ENCODE measurements at places on chromosomes 12 and 14. TPM values are rescaled to one million over a fixed set of nuclear protein-coding genes. Genes with fewer than 3 reads are reported as not detected.

GRCh38 chr14:72714094-72714493 is 179.8 kb downstream of the DPF3 start:
- H3K27ac ChIP-seq: no peak overlapping the region
- H3K4me3 ChIP-seq: no peak overlapping the region
- no peaks in the 10 kb centered on the region for H3K27me3 ChIP-seq
- H3K4me1 ChIP-seq: no peaks in the 10 kb centered on the region
- H3K36me3 ChIP-seq: no peaks in the 10 kb centered on the region

- no peaks in the 10 kb centered on the region for H3K27me3 ChIP-seq
- H3K27ac ChIP-seq: no peak overlapping the region
- DNase-seq: no peak
- no peak overlapping the region for H3K4me3 ChIP-seq
These were observed 11.3 kb upstream of the STAC3 start for GRCh38 chr12:57262126-57262822.

DNA sequence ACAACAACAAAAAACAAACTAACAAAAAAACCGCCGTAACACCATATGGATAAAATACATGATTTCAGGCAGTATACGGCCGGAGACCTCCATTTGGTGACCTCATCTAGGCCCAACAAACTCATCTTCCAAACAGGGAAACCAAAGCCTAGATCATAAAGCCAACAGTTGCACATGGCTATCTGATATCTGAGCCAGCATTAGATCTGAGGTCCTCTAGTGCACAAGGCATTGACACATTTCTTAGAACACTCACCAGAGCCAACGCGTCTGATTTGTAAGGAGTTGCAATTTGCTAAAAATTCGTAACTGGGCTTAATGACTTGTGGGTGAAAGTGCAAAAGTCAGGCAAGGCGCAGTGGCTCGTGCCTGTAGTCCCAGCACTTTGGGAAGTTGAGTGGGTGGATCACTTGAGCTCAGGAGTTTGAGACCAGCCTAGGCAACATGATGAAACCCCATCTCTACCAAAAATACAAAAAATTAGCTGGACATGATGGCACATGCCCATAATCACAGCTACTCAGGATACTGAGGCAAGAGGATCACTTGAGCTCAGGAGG is 42.0 kb upstream of the NUDT4 start:
- H3K4me3 ChIP-seq: no peak overlapping the region
- no peaks in the 10 kb centered on the region for H3K36me3 ChIP-seq
- no peak overlapping the region for H3K27ac ChIP-seq
- no peaks in the 10 kb centered on the region for H3K27me3 ChIP-seq
- no peak for DNase-seq
- no peaks in the 10 kb centered on the region for H3K4me1 ChIP-seq

DNA sequence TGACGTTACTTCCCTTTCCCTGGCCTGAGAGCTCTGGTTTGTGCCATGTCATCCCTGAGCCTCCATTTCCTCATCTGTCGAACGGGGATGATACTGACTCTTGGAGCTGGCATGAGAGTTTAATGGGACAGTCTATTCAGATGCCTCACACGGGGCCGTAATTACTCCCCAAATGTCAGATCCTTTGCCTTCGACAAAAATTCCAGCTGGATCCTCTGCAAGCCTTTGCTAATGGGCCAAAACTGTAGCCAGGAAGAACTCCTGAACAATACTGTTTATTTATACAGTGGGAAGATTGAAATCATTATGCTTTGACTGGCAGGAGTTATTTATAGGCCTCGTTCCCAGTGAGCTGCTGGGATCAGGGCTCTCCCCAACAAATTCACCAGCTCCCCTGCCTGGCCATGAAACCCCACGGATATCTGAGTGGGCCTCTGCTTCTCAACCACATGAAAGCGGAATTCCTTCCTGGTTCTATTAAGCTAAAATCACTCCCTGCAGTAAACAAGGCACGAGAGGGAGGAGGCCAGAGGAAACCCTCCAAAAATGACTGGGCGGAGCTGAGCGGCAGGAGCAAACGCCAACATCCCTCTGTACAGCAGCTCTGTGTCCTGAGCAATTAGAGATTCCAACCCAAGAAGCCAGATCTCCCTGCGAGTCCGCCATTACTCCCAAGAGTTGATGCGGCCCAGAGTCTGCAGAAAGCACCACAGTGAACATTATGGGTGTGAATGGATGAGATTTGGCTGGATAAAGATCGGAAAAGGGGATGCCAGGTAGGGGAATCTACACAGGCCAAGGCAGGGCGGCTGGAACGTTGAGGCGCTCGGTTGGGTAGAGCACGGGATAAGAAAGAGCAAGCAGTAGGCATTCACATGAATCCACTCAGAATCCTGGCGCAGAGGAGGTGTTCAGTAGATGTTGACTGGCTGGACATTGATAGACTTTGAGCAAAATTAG is 326.1 kb downstream of the BCL11B start:
- peak overlapping the region; percentile 61 for H3K27ac ChIP-seq
- no peaks in the 10 kb centered on the region for H3K36me3 ChIP-seq
- no peak overlapping the region for H3K4me3 ChIP-seq

- peak overlapping the region; percentile 91 for H3K4me3 ChIP-seq
- H3K36me3 ChIP-seq: peaks cover 34% of the 10 kb centered on the region
- peaks cover 70% of the 10 kb centered on the region for H3K4me1 ChIP-seq
These were observed 10.2 kb upstream of the ITGB7 start for GRCh38 chr12:53217051-53217930.

GRCh38 chr14:89640141-89640540 is 223.1 kb upstream of the FOXN3 start:
- H3K36me3 ChIP-seq: no peaks in the 10 kb centered on the region
- no peak for DNase-seq
- no peaks in the 10 kb centered on the region for H3K27me3 ChIP-seq
- no peaks in the 10 kb centered on the region for H3K4me1 ChIP-seq
- no peak overlapping the region for H3K27ac ChIP-seq

DNA sequence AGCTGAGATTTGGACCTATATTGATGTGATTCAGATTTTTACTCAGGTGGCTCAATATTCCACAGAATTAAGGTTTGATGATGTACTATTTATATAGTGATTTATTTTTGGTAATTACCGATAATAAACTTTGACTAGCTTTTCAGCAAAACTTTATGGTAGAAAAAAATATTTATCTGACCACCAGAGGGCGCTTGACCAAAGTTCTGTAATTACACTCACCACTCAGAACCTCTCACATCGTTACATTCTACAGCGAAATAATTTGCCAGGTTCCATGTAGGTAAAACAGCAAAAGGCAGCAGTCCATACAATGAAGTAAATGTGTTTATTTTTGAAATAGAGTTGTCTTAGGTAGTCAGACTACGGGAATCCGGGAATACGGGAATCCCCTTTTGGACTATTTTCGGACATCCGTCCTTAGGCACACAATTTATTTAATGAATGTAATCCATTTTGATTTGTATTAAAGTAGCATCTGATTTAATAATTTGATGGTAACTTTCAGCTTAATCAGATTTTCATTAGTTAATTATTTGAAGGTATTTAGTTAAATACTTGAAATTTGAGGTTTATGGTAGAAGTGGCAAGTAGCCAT is 143.0 kb upstream of the DDHD1 start:
- no peaks in the 10 kb centered on the region for H3K4me1 ChIP-seq
- no peaks in the 10 kb centered on the region for H3K36me3 ChIP-seq
- no peak overlapping the region for H3K4me3 ChIP-seq
- DNase-seq: no peak

DNA sequence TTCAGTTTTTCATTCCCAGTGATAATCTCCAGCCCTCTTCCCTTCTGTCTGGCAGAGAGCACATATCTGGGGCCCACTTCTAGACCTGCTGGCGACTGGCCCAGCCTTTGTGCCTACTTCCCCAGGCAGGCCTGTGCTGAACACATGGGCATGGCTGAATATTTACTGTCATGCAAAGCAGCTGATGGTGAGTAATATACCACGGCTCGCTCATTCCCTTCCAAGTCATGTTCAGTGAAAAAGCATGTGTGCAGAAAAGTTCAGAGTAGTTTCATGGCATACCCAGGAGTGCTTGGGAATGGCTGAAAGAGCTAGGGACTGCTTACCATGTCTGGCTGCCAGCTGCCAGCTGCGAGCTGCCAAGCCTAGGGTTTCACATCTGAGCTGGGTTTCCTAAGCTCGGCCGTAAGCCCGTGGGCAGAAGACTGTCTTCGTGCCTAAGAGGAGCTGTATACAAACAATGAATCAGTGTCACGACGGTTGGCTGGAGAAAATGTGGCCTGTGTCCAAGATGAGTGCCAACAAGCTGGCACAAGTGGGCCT is 179.9 kb upstream of the PELI2 start:
- no peaks in the 10 kb centered on the region for H3K4me1 ChIP-seq
- H3K27me3 ChIP-seq: no peaks in the 10 kb centered on the region
- H3K27ac ChIP-seq: no peak overlapping the region
- no peak for DNase-seq
- no peak overlapping the region for H3K4me3 ChIP-seq
- H3K36me3 ChIP-seq: no peaks in the 10 kb centered on the region

DNA sequence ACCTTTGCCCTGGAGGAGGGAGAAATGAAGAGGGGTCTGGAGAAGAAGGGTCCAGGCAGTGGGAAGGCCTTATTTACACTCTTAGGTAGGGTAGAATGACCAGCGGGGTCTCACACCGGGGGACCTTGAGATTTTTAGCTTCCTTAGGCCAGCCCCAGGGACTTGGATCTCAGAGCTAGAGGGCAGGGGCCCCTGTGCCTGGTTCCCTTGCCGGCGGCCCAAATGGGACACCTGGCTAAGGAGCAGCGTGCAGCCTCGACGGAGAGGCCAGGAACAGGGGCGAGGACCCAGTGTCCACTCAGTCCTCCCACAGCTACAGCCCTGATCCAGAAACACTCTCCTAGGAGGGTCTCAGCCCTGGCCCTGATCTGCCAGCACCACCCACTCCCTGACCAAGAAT is 41.8 kb downstream of the DIO3 start:
- no peak overlapping the region for H3K27ac ChIP-seq
- no peaks in the 10 kb centered on the region for H3K27me3 ChIP-seq
- peak; percentile 25 for DNase-seq
- no peak overlapping the region for H3K4me3 ChIP-seq
- H3K36me3 ChIP-seq: no peaks in the 10 kb centered on the region

DNA sequence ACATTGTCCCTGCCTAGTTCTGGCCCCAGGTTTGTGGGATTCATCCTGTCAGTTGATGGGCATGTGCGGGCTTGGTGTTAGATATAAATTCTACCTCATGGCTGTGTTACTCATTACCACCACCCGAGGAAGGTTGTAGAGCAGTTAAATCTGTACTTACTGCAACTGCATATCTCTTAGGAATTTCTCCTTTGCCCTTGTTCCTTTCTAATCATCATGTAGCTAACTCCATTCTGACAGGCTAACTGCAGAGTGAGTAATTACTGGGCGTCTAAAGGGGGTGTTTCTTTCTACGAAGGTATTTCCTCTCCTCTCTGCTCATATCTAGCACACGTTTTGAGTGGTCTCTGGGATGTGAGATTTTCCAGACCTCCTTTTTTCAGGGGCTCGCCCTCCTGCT is 1076.7 kb downstream of the TMTC2 start:
- DNase-seq: no peak
- H3K27me3 ChIP-seq: no peaks in the 10 kb centered on the region
- H3K36me3 ChIP-seq: no peaks in the 10 kb centered on the region
- no peaks in the 10 kb centered on the region for H3K4me1 ChIP-seq

GRCh38 chr12:9039397-9039977 is 50.1 kb downstream of the KLRG1 start:
- H3K27me3 ChIP-seq: no peaks in the 10 kb centered on the region
- no peak for DNase-seq
- no peaks in the 10 kb centered on the region for H3K36me3 ChIP-seq
- H3K4me1 ChIP-seq: no peaks in the 10 kb centered on the region
- H3K4me3 ChIP-seq: no peak overlapping the region
- H3K27ac ChIP-seq: no peak overlapping the region

GRCh38 chr12:10750385-10750727 is 27.2 kb upstream of the YBX3 start:
- no peaks in the 10 kb centered on the region for H3K27me3 ChIP-seq
- no peak for DNase-seq

DNA sequence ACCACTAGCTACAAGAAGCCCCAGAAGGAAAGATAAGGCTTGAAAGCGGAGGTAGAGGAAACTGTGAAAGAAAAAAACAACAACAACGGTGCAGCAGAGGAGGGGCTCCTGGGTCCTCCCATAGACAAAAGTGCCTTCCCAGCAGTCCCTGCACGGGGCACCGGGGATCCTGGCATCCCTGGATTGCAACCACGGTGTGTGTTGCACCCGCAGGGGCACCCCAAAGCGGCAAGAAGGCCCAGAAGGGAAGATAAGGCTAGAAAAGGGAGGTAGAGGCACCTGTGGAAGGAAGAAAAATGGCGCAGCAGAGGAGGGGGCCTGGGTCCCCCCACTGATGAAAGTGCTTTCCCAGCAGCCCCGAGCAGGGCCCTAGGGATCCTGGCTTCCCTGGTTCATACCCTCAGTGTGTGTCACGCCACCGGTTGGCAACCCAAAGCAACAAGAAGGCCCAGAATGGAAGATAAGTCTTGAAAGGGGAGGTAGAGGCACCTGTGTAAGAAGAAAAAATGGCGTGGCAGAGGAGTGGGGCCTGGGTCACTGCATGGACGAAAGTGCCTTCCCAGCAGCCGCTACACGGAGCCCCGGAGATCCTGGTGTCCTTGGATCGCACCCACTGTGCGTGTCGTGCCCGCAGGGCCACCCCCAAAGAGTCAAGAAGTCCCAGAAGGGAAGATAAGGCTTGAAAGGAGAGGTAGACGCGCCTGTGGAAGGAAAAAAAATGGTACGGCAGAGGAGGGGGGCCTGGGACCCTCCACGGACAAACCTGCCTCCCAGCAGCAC is 281.0 kb downstream of the ALG10 start:
- DNase-seq: no peak
- no peaks in the 10 kb centered on the region for H3K36me3 ChIP-seq
- H3K4me1 ChIP-seq: no peaks in the 10 kb centered on the region
- no peak overlapping the region for H3K4me3 ChIP-seq

DNA sequence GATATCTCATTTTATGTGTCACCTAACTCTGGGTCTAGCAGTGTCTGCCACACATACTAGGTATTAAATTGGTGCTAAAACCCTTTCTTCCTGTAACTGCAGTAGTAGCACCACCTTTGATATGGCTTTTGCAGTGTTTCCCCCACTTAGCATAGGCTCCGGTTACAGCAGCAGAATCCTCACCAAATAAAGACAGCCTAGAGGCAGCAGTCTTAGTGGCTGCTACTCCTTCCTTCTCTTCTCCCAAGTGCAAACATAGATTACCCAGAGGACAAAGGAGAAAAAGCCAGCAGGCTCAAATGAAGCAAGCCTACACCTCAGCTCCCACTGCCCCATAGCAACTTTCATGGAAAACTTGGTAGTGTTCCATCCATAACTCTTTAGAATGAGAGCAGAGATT is 30.1 kb upstream of the ABCC9 start:
- H3K27ac ChIP-seq: no peak overlapping the region
- no peak overlapping the region for H3K4me3 ChIP-seq
- no peak for DNase-seq
- H3K27me3 ChIP-seq: no peaks in the 10 kb centered on the region

GRCh38 chr14:71852181-71852580 is 80.0 kb upstream of the RGS6 start:
- no peak overlapping the region for H3K4me3 ChIP-seq
- H3K27ac ChIP-seq: no peak overlapping the region
- no peaks in the 10 kb centered on the region for H3K27me3 ChIP-seq

The KLRG1 gene
- total RNA-seq: 3.7 TPM

The GPRC5D gene
- total RNA-seq: not detected

The FGF23 gene
- not detected for total RNA-seq

The SSPN gene
- total RNA-seq: 44.7 TPM

The HSPB8 gene
- total RNA-seq: 58.4 TPM

The WIF1 gene
- 27.3 TPM for total RNA-seq

The LALBA gene
- not detected for total RNA-seq

The KRT6C gene
- total RNA-seq: 257 TPM

The FLVCR2 gene
- 3.7 TPM for total RNA-seq

Data from vagina (tissue), 2 donors.